ENCODE measurements at places on chromosomes 7 and 10.
A peak's percentile ranks its signal among the peaks of the same experiment; 100 is the strongest.

DNA sequence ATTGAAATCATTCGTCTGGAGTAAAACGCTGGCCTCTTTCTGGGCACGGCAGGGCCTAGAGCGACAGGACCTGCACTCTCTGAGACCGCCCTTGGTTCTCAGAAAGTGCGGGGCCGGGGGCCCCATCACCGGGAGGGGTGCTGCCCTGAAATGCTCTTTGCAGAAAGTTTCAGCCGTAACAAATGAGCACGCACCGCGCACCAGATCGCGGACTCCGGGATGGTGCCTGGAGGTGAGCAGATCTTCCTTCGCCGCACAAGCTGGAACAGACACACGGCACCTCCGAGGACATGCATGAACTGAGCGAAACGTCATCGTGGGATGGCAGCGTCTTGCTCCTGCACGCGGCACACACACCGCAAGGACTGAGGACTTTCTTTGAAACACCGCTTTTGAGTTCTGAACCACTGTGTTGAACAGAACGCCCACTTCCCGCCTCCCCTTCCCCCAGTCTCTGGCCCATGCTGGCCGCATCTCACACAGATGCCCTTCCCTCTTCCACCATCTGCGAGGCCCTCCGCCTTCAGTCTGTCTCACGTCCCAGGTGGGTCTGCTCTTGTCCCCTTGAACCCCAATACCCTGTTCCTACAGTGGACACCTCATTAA, 538.7 kb upstream of the MGMT start:
- no peak for DNase-seq

- DNase-seq = no peak
These were observed 71.0 kb downstream of the NRP1 start for GRCh38 chr10:33263453-33263852.

GRCh38 chr7:108662783-108663362, 93.2 kb downstream of the DNAJB9 start:
- peak; percentile 46 for DNase-seq

DNA sequence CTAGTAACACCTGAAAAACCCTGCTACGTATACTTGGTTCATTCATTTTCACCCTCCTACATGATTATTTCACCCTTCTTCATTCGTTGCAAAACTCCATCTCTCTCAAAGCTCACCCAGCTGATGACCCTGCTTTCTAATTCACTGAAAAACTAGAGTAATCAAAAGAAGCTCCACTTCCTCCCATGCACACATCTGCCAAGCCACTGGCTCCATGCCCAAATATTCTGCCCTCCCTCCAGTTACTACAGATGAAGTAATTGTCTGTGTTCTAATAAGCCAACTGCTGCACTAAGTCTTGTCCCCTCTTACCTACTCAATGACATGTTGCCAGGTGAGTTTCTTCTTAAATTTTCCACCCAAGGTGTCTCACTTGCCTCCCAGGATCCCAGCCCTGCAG, 96.9 kb upstream of the CCDC71L start:
- DNase-seq = no peak

DNA sequence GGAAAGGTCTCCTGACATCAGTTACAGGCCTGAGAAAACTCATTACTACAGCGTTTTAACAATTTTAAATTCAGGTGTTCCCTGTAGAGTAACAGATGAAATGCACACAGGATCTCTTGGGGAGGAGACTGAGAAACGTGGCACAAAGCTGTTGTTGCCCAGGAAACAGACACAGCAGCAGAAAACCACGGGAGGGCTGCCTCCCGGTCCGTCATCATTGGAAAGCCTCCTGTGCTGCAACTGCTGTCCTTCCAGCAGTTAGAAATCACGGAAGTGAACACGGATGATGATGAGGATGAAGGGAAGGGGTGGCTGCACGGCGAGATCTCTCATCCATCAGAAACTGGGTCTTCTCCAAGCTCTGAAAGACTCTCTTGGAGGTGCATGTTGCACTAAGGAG, 94.6 kb upstream of the RNF32 start:
- DNase-seq = peak; percentile 25

- DNase-seq = no peak
These were observed 86.4 kb upstream of the GNA12 start for GRCh38 chr7:2930310-2931033.

DNA sequence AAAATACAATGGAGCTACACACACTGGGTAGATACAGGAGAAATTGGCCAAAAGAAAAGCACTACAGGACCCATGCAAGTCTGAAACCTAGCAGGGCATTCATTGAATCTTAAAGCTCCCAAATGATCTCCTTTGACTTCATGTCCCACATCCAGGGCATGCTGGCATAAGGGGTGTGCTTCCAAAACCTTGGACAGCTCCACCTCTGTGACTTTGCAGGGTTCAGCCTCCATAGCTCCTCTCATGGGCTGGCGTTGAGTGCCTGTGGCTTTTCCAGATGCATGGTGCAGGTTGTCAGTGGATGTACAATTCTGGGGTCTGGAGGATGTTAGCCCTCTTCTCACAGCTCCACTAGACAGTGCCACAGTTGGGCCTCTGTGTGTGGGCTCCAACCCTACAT, 626.3 kb upstream of the POT1 start:
- DNase-seq = no peak

DNA sequence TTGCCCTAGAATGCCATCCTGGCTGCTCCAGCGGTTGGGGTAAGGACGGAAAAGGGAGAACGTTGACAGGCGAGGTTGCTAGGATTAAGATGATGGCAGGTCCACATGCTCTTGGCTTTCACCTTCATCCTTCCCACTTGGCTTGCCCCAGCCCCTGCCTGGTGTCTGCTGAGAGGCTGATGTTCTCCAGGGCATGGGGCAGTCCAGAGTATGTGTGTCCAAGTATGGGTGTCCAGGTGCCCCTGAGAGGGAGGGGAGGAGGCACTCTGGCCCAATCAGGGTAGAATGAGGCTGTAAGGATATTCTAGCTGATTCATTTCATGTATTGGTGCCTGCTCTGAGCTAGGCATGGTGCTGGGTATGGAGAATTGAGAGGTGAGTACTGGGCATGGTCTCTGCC, 12.6 kb downstream of the NEURL1 start:
- DNase-seq = no peak

GRCh38 chr7:24834128-24834798, 77.0 kb upstream of the GSDME start:
- no peak for DNase-seq

DNA sequence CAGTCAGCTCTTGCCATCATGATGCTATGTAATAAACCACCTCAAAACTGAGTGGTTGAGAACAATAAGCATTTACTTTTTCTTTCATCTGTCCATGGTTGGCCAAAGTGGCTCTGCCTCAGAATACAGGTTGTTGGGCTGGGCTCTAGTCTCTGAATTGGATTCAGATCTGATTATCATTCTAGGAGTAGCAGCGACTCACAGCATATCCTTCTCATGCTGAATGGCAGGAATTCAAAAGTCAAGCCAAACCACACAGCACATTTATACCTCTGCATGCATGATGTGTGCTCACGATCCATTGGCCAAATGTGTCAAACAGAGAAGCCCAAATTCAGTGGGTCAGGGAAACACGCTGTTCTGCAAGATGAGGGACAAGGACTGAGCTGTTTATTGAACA, 13.6 kb upstream of the GALNT11 start:
- DNase-seq = no peak

DNA sequence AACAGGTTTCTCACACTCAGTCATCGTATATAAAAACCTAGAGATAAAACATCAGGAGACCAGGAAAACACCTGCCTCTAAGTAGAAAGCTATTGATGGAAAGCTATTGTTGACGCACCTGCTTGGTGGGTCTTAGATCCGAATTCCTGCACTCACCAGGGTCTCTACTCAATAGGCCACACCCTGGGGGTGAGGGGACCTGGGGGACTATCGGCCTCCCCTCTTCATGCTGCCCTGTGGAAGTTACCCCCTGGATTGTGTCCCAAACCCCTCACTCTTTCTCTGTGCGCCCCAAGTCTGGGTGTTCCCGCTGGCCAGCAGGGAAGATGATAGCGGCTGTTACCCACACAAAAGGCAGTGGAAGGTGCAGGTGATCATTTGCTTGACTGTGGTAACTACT, 313.0 kb downstream of the WDR37 start:
- DNase-seq = no peak

DNA sequence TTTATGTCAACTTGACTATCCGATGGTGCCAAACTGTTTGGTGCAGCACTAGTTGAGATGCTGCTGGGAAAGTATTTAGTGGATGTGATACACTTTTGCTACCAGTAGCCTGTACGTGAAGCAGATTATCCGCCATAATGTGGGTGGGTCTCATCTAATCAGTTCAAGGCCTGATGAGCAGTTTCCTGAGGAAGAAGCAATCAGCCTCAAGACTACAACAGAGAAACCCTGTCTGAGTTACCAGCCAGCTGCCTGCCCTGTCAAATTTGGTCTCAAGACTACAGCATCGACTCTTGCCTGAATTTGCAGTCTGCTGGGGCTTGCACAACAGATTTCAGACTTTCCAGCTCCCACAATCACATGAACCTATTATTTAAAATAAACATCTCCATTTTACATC, 10.9 kb upstream of the RBP3 start:
- DNase-seq = no peak

DNA sequence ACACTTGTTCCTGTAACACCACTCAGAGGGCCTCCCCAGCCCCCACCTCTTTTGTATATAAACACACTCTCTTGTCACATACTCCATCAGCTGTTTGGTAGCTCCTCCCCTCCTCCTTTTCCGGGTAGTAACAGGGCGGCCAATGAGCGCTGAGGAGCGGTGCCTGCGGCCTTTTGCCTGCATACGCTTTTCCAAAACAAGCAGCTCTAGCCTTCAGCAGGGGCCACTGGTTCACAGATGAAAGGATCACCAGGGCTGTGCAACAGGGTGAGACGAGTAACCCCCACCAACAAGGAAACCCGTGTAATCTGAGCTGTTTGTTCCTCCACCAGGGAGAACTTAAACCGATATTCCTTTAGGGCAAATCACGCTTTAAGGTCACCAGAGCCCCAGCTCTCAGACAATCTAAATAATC, 3.9 kb downstream of the UBE2H start:
- DNase-seq = peak; percentile 95

DNA sequence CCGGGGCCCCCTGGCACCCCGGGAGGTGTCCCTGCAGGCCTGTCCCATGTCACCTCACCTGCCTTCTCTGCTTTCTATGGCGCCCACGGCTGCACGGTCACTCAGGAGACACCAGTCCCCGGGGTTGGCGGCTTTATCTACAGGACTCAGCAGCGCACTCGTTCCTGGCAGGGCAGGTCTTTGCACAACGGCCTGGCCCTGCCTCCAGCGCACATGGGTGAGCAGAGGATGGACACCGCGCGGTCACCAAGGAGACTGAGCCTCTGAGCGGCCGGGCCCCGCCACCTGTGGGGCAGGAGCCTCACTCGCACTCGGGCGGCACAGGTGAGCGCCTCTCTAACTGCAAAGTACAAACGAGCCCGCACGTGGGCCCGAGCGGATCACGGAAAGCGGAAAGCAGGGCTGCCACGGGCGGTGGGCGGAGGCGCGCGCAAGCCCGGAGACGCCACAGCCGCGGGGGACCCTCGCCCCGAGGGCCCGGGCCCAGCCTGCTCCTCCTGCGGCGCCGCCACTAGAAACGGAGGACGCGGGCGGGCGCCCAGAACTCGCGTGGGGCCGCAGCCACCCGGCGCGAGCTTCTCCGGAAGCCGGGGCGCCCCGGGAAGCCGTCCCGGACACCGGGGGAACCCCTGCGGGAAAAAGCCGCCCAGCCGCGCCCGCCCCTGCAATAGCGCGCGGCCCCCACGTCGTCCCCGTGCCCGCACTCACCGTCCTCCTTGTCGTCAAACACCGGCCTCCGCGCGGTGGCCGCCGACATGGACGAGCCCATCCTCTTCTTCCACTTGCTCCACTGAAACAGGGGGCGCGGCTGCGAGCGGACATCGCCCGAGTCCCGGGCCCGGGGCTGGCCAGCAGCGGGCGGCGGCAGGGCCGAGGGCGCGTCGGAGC, 642 bp downstream of the STK32C start:
- DNase-seq = peak; percentile 70

DNA sequence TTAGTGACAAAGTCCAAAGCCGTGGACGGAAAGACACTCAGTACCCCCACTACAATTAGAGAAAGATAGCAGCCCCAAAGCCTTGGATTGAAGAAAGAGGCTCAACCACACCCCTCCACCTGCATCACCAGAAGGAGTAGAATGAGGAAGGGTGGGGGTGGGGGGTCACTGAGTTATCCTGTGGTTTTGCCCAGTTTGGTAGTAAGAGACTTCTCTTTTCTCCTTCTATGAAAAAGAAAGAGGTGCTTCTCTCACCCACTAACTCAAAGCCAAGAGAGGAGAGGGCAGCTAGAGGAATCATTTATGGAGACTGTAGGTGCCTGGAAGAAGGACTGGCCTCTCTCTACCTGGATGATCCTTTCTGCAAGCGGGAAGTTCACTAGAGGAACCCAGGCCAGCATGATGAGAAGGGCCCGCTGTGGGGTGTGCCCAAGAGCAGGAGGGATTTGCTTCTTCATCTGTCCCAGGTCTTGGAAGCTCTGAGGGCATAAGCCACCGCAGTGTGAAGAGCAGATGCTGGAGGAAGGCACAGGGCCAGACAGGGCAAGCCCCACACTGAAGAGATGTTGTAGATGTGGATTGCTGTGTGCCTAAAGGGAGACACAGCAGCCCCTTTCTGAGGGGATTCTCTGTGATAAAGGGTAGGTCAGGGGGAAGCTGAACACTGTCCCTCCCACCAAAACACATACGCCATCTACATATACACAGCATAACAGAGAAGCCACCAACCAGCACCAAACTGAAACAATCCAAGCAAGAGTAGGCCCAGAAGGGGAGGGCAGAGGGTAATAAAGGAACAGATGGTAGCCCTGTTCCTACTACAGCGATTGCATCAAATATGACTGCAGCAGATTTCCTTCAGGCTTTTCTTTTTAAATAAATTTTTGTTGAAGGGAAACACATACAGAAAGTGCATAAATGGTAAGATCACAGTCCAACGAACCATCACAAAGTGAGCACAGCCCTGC, 25.8 kb upstream of the LANCL2 start:
- DNase-seq = no peak

DNA sequence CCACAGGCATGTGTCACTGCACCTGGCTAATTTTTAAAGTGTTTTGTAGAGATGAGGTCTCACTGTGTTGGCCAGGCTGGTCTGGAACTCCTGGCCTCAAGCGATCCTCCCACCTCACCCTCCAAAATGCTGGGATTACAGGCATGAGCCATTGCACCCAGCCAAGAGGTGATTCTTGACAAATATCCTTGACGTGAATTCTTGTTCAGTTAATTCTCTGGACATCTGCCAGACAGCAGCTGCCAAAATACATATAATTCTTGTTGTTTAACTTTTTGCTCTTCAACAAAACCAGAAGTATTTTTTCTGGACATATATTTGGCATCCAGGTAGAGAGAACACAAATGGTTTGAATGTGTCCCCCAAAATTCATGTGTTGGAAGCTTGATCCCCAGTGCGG, 3.2 kb downstream of the ACADSB start:
- no peak for DNase-seq

DNA sequence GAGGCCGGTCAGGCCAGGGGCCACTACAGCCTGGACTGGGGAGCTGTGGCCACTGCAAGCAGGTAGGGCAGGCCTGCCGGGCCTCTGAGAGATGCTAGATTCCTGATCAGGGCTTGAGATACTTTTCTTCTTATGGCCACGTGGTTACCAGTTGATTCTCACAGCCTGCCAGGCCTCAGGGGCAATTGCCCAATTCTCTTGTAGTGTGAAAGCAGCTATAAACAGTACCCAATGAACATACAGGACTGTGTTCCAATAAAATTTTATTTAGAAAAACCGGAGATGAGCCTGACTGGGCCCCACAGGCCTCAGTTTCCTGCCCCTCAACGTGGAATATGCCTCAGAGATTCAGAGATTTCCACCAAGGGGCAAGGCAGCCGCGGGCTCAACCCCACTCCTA, 475.2 kb downstream of the TCERG1L start:
- DNase-seq = no peak

Data from eye (tissue), 1 donor.